ENCODE measurements at places on chromosomes 4 and X. TPM values are rescaled to one million over a fixed set of nuclear protein-coding genes. Genes with fewer than 3 reads are reported as not detected.

- H3K4me3 ChIP-seq: no peak overlapping the region
- no peak for DNase-seq
- no peak overlapping the region for H3K27ac ChIP-seq
- peaks cover 24% of the 10 kb centered on the region for H3K27me3 ChIP-seq
- H3K4me1 ChIP-seq: no peaks in the 10 kb centered on the region
- H3K36me3 ChIP-seq: no peaks in the 10 kb centered on the region
Measured at GRCh38 chr4:6403400-6403685, 69.1 kb downstream of the PPP2R2C start.

- no peaks in the 10 kb centered on the region for H3K36me3 ChIP-seq
- no peaks in the 10 kb centered on the region for H3K4me1 ChIP-seq
- DNase-seq: no peak
- peaks cover 6% of the 10 kb centered on the region for H3K27me3 ChIP-seq
Measured at GRCh38 chr4:87916626-87917025, 58.9 kb upstream of the SPP1 start.

- H3K27me3 ChIP-seq: no peaks in the 10 kb centered on the region
- no peak overlapping the region for H3K4me3 ChIP-seq
- no peaks in the 10 kb centered on the region for H3K36me3 ChIP-seq
Measured at GRCh38 chrX:39150220-39150619, 349.0 kb downstream of the MID1IP1 start.

TRPC3 gene
- total RNA-seq: 0.67 TPM

All from activated T-helper 2 cell treated with anti-CD3 and anti-CD28 coated beads, Interferon-gamma antibody, Interleukin-2, Interleukin-4, amounts not matched to agents 10 μg/mL and 5 μg/mL and 100 μg/mL, durations not matched to agents 14 hours and 24 hours and 36 hours (primary cell).